ENCODE measurements at places on chromosomes 11 and 22.

- no peak for DNase-seq
Observed at GRCh38 chr11:125975634-125976033, 29.8 kb downstream of the VSIG10L2 start.

GRCh38 chr11:100810146-100810545 lies 123.1 kb downstream of the ARHGAP42 start:
- DNase-seq: no peak

- no peak for DNase-seq
Observed at GRCh38 chr22:34579519-34579918, 486.4 kb upstream of the ISX start.

DNA sequence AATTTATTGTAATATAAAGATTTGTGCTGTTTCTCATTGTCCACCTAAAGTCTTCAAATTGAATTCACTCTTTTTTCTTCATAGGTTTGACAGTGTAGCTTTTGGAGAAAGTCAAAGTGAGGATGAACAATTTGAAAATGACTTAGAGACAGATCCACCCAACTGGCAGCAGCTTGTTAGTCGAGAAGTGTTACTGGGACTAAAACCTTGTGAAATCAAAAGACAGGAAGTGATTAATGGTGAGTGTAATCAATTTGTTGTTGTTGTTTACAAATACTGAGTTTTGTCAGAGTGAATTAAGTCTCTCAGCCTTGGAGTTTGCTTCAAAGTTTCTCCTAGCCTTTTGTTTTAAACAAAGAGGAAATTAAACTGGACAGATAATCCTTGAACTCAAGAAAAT lies 53.6 kb upstream of the GRIK4 start:
- no peak for DNase-seq

- DNase-seq: no peak
Observed at GRCh38 chr11:17921659-17922415, 91.0 kb downstream of the SERGEF start.

GRCh38 chr22:30196141-30196879 lies 50.2 kb downstream of the LIF start:
- DNase-seq: no peak

Data from stimulated activated CD8-positive, alpha-beta memory T cell treated with anti-CD3 and anti-CD28 coated beads, Interleukin-7, amount 100 ng/mL, for 24 hours (primary cell).